ENCODE measurements at places on chromosomes 6 and 20.

DNA sequence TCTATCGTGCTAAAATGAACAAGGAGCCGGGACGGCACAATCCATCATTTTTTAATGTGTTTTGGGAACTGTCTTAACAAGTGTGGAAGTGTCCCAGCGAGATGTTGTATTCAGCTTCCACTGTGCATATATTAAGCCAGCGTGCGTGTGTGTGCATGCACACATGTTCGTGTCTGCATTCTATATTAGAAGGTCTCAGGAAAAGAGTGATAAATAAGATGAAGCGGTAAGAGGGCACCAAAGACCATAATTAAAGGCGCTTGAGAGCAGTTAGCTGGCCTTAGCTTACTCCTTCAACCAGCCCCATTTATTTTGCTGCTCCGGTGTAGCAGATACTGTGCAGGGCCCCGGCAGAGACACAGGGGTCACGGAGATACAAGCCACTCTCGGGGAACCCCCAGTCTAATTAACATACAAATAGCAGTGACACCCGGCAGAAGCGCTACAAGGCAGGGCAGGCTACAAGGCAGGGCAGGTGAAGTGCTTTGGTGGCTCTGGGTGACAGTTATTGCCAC is 206.5 kb upstream of the RREB1 start:
- DNase-seq, result no peak

- no peak for DNase-seq
These were observed 131.6 kb downstream of the PHACTR3 start for GRCh38 chr20:59735917-59736316.

DNA sequence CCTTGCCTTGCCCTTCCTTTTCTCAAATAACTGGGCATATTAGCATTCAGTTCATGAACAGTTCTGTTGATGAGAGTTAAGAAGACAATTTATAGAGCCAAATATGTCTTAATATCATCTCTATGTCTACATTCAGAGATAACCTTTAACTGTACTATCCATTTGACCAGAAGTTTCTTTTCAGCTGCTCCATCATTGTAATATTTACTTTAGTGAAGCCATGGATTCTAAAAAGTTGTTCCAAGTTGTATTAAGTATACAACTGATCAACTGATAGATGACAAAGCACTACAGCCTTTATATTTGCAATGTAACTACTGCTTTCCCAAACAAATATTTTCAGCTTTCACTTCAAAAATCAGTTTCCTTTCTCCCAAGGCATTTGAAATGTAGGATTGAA is 1252.7 kb downstream of the EPHA7 start:
- DNase-seq, result no peak

DNA sequence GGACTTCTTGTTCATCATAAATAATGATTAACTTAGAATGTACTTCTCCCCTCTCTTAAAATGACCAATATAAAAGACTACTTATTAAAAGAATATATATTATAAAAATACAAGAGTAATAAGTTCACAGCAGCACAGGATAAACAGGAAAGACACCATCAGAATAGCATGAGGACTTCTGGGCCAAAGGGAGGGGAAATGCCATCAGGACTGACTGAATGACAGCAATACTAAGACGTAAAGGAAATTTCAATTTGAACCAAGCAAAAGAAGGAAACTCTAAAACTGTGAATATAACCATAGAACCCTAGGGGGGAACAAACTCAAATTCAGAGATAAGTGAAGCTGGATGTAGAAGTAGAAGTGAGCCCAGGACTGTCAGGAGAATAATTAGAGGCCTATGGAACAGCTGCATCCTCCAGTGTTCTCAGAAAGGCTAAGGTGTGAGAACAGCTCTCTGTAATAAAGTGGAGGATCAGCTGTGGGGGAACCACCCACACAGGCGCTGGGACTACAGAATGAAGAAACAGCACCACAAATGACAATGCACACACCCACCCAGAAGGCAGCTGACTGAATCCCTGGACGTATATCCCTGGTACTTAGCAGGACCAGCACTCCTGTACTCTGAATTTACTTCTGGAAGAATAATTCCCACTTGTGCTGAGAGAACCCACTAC is 37.8 kb downstream of the ZHX3 start:
- no peak for DNase-seq

GRCh38 chr6:54135665-54136369 is 24.6 kb downstream of the MLIP start:
- DNase-seq, result no peak

DNA sequence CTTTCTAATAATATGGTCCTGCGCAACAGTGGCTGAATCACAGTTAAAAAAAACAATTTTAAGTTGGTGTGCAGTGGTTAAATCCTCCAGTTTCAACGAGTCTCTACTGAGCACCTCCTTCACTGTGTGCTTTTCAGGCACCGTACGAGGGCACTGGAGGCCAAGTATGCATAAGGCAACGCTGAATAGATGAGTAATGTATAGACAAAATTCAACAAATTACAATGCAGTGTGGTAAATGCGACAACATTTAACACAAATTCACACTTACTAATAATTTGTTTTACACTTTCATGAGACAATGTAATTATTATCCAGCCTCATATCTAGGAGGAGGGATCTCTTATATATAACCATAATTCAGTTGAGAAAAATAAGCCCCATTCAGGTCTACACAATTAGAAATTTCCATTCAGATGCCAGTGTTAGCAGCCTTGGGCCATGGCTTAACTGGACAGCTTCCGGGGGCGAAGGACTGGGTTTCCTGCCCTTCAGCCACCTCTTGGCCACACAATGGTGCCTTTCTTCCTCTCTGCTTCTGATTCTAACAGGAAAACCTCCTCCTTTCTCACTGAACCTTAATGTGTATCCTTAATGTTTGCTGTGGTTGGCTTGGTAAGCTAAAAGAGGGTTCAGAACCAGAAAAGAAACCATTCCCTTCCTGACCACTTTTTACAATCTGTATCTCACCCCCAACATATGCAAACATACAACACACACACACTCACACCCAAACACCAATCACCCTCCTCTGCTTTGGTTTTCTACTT is 51.9 kb downstream of the B4GALT5 start:
- no peak for DNase-seq

GRCh38 chr6:15498640-15499039 is 164.2 kb downstream of the DTNBP1 start:
- no peak for DNase-seq

DNA sequence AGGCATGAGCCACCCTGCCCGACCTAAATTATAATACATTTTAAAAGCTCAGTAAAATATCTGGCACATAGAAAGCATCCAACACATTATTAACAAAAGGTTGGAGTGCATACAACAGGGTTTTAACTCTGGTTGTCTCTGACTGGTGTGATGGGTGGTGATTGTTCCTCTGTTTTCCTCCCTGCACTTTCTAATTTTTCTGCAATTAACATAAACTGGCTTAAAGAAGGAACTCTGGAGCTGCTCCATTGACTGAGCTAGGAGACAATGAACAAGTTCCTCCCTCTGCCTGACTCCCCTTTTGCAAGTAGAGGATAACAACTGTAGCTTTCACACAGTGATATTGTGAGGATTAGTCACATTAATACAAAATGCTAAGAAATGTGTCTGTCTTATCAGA is 48.5 kb upstream of the SIRPG start:
- no peak for DNase-seq

GRCh38 chr20:33656783-33657703 is 5.1 kb upstream of the C20orf144 start:
- no peak for DNase-seq

DNA sequence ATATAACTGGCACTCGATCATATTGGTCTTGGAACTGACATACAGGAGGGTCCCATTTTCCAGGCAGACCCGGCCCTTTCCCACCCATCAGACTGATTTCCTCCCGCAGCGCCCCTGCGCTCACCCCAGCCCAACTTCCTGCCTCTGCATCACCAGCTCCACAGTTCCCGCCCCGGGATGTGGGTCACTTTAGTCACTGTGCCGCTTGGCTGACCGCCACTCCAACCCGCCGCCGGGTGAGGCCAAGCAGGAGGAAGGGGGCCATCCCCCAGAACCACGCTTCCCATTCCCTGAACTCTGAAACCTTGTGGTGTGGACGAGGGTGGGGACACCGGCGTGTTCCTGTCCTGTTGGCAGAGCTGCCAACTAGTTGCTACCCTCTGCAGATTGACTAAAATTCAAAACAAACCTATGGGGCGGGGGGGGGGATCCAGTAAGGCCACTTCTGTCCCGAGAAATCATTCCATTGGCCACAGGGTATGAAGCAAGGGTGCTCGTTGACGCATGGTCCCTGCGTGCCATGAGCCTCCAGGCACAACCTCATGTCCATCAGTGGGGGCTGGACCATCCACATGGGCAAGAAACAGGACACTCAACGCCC is 12.3 kb downstream of the TGM2 start:
- DNase-seq, result no peak

DNA sequence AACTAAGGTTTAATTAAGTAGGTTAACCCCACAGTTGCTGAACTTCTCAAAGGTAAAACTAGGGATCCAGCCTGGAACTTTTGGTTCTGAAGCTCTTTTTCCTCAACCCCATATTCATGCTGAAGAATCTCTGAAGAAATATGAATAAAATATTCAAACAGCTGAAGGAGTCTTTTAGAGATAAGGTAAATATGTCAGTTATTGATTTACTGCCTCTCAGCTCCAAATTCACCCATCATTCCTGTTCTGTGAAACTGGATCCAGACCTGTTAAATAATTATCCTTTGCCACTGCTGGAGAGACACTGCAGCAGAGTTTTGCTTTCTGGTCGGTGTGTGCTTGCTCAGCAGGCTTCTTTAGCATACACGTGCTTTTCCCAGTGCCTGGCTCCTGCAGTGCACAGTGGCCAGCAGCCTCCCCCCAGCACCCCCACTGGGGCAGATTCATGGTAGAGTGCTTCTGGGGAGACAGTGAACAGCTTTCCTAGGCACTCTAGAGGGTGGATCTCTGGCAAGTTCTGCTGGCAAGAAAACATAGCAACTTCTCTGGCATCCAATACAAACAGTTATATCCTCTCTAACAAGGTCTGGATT is 62.0 kb upstream of the BCLAF1 start:
- no peak for DNase-seq

DNA sequence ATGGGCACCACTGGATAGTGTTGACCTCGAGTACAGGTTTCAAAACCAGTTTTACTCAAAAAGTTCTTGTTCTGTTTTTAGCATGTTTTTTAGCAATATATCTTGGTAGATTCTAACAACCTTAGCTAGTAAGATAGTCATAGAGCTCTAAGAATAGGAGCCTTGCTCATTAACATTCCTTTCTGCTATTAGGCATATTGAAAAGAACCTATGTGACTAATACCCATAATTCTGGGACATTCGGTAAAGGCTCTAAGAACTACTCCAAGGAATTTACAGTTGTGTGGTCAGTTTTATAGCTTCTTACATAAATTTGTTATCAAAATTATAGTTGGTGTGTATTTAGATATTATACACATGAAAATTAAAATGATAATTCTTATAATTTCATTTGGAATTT is 11.6 kb downstream of the SLC9A8 start:
- DNase-seq, result no peak

GRCh38 chr6:167214206-167214605 is 56.4 kb upstream of the GPR31 start:
- no peak for DNase-seq

DNA sequence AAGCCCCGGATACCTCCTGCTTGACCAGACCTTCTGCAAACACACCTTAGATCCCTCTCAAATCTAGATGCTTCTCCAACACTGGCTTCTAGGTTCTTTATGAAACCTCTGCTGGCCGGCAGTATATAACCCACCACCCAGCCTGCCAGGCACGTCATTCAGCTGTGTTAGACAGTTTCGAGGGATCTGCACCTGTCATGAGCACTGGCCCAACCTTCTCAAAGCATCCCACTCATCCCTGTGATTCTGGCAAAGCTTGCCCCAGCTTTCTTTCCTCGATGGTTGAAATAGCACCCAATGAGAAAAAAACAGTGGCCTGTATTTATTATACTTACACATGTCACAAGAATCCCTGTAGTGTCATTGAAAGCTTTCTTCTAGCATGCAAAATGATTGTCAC is 157.8 kb downstream of the MTHFD1L start:
- DNase-seq, result no peak

- DNase-seq, result no peak
These were observed 4.7 kb downstream of the MAPK14 start for GRCh38 chr6:36032261-36032660.

DNA sequence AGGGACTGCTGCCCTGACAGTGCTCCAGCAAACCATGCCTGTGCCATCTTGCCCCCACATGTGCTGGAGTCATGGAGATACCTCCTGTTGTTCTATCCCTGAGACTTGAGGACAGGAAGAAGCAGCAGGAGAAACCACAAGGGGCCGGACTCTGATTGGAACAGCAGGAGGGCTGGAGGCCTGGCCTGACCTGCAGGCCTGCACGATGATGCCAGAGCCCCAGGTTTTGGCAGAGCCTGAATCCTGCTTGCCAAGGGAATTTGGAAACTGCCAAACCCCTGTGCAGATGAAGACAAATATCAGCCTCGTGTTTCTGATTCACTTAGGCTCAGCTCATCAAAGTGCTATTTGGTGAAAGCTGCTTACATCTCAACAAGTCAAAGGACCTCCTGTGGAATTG is 177.6 kb downstream of the MAFB start:
- no peak for DNase-seq
